ENCODE measurements at places on chromosomes 2 and 18.

GRCh38 chr2:190209559-190209958, 110.1 kb downstream of the HIBCH start:
- DNase-seq, result no peak

DNA sequence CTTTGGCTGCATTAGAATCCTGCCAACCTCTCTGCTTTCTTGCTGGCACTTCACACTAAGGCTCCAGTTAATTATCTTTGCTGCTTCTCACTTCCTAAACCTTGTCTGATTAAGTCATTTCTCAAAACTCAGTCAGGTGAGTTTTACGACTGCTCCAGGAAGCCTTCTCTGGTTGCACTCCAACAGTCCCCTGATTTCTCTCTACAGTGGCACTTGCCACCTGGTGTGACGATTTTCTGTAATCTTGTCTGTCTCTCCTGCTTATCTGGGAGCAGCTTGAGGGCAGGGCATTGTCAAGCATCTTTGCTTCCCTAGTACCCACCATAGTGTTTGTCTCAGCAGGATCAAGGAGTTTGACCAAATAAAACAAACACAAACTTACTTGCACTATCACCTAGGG, 10.4 kb upstream of the GATA6 start:
- no peak for DNase-seq

DNA sequence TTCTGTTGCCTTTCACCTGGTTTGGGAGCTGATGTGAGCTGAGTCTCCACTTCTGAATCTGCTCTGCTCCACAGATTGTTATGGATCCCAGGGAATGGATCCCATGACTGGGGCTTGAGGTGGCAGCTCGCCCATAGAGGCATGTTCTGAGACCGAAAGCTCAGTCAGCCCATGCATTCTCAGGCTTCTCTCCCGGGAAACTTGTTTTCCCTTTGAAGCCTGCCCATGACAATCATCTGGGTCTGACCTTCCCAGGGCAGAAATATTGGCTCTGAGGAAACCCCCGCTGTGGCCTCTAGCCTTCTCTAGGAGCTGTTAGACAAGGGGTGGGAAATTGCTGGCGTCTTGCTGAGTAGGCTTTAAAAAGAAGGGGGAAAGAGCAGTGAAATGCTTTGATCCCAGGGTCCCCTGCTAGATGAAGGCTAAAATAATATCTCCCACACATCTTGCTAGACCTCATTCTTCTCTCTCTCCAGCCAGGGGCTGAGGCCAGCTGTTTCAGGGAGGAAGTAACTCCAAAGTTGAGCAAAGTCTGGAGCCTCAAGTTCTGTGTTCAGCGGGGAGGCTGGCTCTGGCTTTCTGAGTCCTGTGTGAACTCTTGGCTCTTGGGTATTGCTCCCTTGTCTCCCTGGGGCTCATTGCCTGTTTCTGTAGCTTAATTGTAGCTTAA, 2.0 kb downstream of the VAMP8 start:
- no peak for DNase-seq

DNA sequence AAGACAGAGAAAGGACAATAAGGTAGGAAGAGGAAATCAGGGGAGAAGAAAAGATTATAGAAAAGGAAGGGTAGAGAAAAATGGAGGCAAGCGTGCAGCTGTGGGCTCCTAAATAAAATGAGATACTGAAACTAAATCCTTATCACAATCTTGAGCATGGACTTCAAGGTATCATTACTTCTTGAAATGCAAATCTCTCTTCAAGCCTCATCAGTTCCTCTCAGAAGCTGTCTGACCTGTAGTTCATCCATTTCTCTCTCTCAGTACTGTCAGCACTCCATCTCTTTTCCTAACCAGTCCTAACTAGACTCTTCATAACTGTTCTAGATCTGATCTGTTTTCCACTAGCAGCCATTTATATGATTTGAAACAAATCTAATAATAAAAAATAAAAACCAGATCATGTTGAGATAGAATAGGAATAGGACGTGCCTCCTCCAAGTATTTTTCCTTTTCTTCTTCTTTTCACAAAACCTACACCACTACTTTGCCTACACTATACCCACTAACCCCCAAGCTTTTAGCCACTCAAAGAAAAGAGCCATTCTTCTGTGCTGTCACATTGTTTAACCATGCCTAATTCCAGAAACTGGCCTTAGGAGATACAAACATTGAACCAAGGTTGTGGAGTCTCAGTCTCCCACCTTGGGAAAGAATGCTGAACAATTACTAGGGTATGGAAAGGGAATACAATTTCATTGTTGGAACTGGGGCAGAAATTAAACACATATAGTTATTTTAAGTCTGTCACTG, 21.1 kb downstream of the BABAM2 start:
- no peak for DNase-seq

DNA sequence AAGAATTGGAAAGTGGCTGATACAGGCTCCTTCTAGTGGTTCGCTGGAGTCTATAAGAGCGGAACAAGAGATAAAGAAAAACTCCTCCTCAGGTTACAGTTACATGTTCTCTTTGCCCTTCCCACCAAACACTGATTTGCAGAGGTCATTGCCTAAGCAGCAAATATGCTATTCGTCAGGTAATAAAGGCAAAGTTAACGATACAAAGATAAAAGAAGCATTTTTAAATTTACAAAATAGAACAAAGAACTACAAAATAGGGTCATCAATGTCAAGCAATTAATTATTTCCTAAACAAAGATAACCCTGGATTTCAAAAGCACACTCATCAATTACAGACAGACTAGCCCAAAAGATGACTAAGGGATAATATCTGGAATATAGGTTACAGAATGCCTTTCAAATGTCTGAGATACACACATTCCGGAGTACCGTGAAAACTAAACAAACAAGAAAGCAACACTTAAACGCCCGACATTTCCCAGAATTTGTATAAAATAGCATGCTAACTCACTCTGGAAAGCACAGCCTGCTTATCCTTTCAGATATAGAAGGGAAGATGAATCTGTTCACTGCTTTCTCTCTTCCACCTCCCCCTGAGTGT, 186.4 kb downstream of the MREG start:
- no peak for DNase-seq

DNA sequence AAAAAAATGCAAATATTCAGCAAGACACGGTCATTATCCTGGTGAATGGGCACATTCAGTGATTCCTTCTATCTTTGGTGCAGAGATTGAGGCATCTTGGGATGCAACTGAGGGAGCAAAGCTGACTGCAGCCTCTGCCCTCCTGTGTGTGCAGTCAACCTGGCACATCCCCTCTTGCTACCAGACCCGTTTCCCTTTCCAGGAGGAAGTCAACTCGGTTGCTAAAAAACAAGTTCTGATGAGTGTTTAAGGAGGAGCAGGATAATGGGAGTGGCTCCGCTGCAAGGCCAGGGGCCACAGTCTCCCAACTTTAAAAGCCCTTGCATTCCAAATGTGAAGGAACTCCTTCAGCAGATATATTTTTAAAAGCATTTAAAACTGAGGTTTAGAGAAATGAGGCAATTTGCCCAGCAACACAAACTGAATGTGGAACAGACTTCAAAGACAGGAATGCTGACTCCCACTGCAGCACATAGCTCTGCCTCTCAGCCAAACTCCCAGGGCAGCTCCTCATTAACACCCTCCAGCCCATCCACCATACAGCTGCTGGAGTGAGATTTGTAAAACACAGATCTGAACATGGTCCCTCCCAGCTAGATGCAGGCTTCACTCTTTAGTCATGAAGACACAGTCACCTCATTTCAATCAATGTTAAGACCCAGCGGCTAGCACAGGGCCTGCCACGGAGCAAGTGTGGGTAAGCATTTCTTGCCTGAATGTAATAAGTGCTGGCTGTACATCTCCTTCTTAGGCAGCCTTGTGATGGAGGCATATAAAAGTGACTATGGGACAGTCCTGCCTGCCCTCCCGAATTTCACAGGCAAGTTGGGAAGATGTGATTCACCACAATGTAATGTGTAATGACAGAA, 54.3 kb downstream of the VSNL1 start:
- DNase-seq, result no peak

DNA sequence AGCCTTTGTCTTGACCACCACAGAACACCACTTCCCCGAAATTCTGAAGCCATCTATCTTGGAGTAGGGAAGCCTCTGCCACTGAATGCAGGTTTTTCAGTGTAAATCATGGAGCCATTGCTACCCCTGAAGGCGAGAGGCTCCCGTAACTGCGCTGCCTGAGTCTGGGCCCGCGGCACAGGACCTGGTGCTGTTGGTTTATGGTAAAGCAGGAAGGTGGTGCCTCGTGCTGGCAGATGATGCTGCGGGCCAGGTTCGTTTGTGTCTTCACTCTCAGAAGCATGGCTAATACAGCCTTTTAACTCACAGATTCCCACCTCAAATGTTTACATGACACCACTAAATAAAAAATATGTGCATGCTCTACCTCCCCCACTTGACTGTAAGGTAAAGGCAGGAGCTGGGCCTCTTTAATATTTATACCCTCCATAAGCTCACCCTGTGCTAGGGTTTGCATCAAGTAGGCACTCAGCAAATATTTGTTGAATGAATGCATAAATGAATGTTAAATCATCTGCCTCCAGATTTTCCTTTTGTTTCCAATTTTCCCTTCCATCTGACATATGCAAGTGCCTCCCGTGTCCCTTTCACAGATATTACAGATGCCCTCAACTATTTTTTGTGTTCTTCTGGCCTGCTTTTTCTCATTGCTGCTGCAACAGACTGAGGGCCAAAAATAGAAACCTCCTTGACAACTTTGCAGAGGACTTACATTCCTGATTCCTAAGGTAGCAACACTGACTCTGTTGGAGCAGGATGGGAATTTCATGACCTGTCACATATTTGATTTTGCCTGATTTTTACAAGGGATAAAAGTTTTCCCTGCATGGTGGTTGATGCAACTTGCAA, 83.5 kb upstream of the CPO start:
- DNase-seq, result peak; percentile 66

DNA sequence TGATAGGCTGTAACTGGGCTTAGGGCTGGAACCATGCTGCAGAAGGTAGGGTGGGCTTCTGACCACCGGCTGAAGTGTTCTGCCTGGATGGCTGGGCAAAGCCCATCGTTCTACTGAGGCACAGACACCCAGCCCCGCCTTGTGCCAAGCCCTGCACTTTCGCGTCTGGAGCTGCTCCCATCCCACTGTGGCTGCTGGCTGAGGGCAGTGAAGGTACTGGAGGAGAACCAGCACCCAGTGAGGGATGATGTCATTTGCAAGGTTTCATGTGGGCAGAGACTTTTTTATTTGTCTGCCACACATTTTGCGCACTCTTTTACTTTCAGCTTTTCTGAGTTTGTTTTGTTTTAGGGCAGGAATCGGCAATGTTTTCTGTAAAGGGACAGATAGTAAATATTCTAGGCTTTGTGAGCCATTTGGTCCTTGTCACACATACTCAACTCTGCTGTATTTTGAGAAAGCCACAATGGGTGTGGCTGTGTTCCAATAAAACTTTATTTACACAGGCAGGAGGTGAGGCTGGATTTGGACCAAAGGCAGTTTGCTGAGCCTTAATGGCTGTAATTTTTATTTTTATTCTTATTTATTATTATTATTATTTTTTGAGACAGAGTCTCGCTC, 85.6 kb downstream of the ASB1 start:
- no peak for DNase-seq

DNA sequence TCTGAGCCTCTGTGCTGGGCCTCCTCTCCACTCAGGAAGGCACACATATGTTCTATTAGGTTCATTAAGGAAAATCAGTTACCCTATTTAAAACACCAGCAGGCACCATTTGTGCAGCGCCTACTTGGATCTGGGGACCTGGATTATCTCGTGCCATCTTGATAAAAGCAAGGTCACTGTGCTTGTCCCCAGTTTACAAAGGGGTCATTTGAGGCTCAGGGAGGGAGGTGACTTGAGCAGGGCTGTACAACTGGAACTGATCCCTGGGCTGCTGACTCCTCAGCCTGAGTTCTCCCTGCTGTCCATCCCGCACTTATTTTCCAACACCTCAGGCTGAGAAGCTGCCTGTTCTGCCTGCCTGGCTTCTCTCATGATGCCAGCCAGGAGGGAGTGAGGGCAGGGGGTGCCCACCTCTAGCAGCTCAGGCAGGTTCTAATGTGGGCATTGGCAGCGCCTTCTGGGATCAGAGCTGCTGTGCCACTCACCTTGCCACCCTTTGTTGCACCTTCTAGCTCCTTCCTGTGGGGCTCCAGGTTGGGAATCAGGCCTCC, 120.3 kb downstream of the GLI2 start:
- DNase-seq, result no peak

- no peak for DNase-seq
Observed at GRCh38 chr2:68482296-68482820, 15.0 kb downstream of the APLF start.

DNA sequence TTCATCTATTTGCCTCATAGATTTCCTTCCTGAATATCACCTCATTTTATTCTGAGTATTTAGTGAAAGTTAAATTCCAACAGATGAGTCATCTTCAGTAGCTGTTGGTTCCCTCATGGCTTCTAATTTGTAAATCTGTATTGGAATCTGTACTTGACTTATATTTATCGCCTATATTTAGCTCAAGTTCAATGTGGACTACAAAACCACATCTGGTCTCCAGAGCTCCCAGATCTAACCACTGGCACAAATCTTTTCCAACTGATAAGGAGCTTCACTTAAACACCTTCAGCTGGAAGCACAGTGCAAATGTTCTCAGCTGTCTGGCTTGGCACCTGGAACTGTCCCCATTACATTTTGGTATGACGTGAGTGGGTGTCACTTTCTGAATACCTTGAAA, 82.8 kb upstream of the DSEL start:
- no peak for DNase-seq

DNA sequence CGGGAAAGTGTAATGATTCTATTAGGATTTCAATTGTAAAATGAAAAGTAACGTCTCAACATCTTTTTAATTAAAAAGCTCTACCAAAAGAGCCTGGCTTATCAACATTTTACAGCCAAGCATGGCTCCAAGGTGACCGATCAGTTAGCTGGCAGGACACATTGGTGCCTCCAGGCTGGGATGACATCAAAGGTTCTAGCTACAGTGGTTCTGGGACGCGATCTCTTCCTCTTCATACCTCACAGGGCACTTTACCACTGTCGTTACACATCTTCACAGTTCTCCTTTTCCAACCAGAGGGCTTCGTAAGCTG, 693 bp downstream of the ORC2 start:
- no peak for DNase-seq

- no peak for DNase-seq
Observed at GRCh38 chr2:74267068-74267467, 68.7 kb downstream of the MTHFD2 start.

GRCh38 chr2:137251045-137251444, 485.7 kb downstream of the THSD7B start:
- DNase-seq, result no peak

GRCh38 chr2:111910609-111911277, 12.3 kb downstream of the MERTK start:
- no peak for DNase-seq

DNA sequence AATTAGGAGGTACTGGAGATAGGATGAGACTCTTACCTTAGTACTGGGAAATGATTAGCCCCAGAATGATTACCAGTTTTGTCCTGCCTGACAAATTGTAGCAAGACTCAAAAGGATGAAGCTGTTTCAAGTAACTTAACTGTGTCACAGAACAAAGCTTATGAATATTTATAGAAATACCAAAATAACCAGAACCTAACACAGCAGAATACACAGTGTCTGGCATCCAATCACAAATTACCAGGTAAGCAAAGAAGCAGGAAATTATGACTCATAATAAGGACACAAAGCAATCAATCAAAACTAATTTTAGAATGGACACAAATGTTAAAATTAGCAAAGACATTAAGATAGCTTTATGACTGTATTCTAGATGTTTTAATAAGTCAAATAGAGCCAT, 91.9 kb downstream of the CTNNA2 start:
- DNase-seq, result no peak

Measured in NCI-H446 (cell line).